ENCODE measurements at places on chromosomes 6 and 20.

DNA sequence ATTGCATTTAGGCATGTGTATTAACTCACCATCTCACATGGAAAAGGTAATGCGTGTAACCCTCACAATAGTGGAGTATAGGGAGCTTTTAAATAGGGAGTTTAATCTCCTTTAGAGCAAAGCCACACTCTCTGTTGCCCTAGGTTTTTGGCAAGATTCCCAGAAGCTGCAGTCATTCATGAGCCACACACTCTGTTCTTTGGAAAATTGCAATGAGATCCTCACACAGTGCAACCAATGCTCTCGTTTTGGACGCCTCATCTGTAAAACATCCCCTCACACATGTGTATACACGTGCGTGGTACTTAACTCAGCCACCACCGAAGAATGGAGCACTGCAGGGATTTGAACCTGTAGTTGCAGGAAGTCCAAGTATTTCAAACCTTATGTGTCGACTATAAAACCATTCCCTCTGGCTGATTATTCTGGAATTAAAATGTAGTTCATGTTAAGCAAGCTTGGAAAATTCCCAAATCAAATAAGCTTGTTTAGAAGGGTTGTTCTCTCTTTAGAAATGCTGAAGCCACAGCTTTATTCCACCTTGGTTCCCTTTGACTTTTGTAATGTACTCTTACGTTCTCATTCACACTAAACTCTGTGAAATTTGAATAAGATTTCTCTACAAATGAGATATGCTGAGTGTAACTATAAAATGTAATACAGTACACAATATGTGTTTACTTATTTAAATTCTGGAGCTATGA is 489.8 kb upstream of the MANEA start:
- H3K36me3 ChIP-seq = no peaks in the 10 kb centered on the region
- no peak for ATAC-seq
- no peaks in the 10 kb centered on the region for H3K4me1 ChIP-seq
- H3K27ac ChIP-seq = no peak overlapping the region
- no peaks in the 10 kb centered on the region for H3K27me3 ChIP-seq

- H3K4me1 ChIP-seq = peaks cover 18% of the 10 kb centered on the region
- H3K4me3 ChIP-seq = no peak overlapping the region
- ATAC-seq = peak; percentile 86
- peaks cover 99% of the 10 kb centered on the region for H3K36me3 ChIP-seq
Observed at GRCh38 chr20:44485078-44485829, 9.6 kb downstream of the TTPAL start.

DNA sequence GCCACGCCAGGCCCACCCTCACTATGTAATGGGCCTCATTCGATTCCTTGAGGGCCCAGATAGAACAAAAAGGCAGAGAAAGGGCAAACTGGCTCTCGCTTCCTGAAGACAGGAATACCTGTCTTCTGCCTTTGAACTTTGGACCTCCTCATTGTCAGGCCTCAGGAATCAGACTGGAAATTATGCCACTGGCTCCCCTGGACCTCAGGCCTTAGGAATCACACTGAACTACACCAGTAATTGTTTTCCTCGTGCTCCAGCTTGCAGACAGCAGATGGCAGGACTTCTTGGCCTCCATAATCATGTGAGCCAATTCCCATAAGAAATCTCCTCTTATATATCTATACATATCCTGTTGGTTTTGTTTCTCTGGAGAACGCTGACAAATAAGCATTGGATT is 258.6 kb upstream of the KCNG1 start:
- H3K27me3 ChIP-seq = peaks cover 27% of the 10 kb centered on the region
- H3K4me3 ChIP-seq = no peak overlapping the region
- no peaks in the 10 kb centered on the region for H3K36me3 ChIP-seq

DNA sequence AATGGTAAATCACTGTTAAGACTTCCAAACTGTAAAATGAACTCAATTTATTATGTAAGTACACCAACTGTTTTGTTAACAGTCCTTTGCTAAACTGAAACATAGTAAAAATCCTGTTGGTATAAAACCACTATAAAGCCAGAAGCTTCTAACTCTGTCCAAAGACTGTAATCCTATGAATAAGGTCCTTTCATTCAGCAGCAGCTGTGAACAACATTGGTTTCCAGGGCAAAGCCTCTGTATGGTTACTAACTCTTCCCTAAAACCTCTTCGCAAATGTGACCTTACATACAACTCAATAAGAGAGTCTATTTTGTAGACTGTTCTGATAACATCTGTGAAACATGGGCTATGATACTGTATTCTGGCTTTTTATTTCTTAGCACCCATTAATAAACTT is 40.1 kb downstream of the NUP153 start:
- peaks cover 20% of the 10 kb centered on the region for H3K4me1 ChIP-seq
- ATAC-seq = no peak
- no peak overlapping the region for H3K27ac ChIP-seq
- H3K36me3 ChIP-seq = peaks cover 100% of the 10 kb centered on the region
- H3K4me3 ChIP-seq = no peak overlapping the region

DNA sequence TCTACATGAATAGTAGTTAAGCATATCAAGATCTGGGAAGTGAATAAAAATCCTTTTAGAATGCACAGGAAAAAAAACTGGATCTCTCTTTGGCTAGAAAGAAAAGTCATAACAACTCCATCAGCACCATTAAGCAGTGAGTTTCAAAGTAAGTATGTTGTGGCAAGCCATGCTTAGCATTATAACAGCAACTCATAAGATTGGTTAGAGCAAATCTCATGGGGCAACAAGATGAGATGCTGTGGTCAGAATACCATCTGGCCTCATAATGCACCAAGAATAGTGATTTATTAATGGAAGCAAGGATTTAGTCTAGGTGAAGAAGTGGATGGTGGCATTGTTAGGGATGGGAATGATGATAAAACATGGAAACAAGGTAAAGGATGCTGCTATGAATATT is 159.4 kb downstream of the PHF3 start:
- peaks cover 14% of the 10 kb centered on the region for H3K27me3 ChIP-seq
- no peaks in the 10 kb centered on the region for H3K36me3 ChIP-seq
- no peaks in the 10 kb centered on the region for H3K4me1 ChIP-seq
- ATAC-seq = no peak
- H3K27ac ChIP-seq = no peak overlapping the region
- H3K4me3 ChIP-seq = no peak overlapping the region

GRCh38 chr20:3766422-3767109 is 987 bp downstream of the ADISSP start:
- peak overlapping the region; percentile 83 for H3K27ac ChIP-seq
- H3K4me3 ChIP-seq = peak overlapping the region; percentile 89
- H3K27me3 ChIP-seq = no peaks in the 10 kb centered on the region
- H3K36me3 ChIP-seq = peaks cover 5% of the 10 kb centered on the region
- H3K4me1 ChIP-seq = peaks cover 12% of the 10 kb centered on the region

- H3K4me1 ChIP-seq = peaks cover 4% of the 10 kb centered on the region
- peaks cover 5% of the 10 kb centered on the region for H3K36me3 ChIP-seq
- peak overlapping the region; percentile 38 for H3K4me3 ChIP-seq
- H3K27me3 ChIP-seq = peaks cover 74% of the 10 kb centered on the region
- no peak for ATAC-seq
- H3K27ac ChIP-seq = no peak overlapping the region
Observed at GRCh38 chr6:108157234-108157980, 8.4 kb upstream of the NR2E1 start.

- H3K27me3 ChIP-seq = peaks cover 9% of the 10 kb centered on the region
- no peak overlapping the region for H3K4me3 ChIP-seq
- ATAC-seq = no peak
- H3K27ac ChIP-seq = no peak overlapping the region
Observed at GRCh38 chr20:57243480-57244220, 22.8 kb downstream of the BMP7 start.

- H3K4me1 ChIP-seq = no peaks in the 10 kb centered on the region
- H3K27me3 ChIP-seq = peaks cover 4% of the 10 kb centered on the region
- no peak for ATAC-seq
- no peak overlapping the region for H3K4me3 ChIP-seq
Observed at GRCh38 chr20:39607141-39607540, 645.0 kb downstream of the DHX35 start.

GRCh38 chr6:137799950-137800568 is 67.0 kb upstream of the TNFAIP3 start:
- peaks cover 53% of the 10 kb centered on the region for H3K4me1 ChIP-seq
- no peaks in the 10 kb centered on the region for H3K27me3 ChIP-seq
- no peaks in the 10 kb centered on the region for H3K36me3 ChIP-seq
- H3K27ac ChIP-seq = peak overlapping the region; percentile 89
- peak; percentile 80 for ATAC-seq

GRCh38 chr6:37516076-37516919 is 16.6 kb upstream of the CCDC167 start:
- H3K27me3 ChIP-seq = no peaks in the 10 kb centered on the region
- H3K27ac ChIP-seq = peak overlapping the region; percentile 79
- peak overlapping the region; percentile 70 for H3K4me3 ChIP-seq
- no peaks in the 10 kb centered on the region for H3K36me3 ChIP-seq

- peaks cover 70% of the 10 kb centered on the region for H3K4me1 ChIP-seq
- peaks cover 50% of the 10 kb centered on the region for H3K36me3 ChIP-seq
- ATAC-seq = no peak
- no peaks in the 10 kb centered on the region for H3K27me3 ChIP-seq
- peak overlapping the region; percentile 93 for H3K27ac ChIP-seq
Observed at GRCh38 chr20:50545126-50545525, 34.9 kb downstream of the PTPN1 start.

DNA sequence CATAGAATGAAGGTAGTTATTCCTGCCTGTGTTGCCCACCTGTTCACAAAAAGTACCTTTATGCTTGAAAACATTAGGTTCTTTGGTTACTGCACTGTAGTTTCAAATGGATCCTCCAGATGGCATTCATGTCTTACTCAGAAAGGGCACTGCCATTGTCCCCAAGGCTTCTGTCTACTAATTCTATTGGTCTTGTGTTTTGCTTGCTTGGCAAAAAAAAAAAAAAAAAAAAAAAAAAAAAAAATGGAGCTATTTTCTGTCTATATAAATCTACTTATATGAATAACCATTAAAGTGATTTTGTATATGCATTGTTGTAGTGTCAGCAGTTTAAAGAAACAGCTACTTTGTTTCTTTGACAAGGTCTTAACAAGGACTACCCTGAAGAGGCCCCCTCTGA is 12.7 kb upstream of the EFHC1 start:
- H3K36me3 ChIP-seq = peaks cover 28% of the 10 kb centered on the region

- H3K4me1 ChIP-seq = peaks cover 9% of the 10 kb centered on the region
- ATAC-seq = no peak
- peaks cover 45% of the 10 kb centered on the region for H3K27me3 ChIP-seq
Observed at GRCh38 chr6:11042750-11043377, 1.2 kb downstream of the ELOVL2 start.

GRCh38 chr6:168612586-168612985 is 171.6 kb downstream of the SMOC2 start:
- H3K27me3 ChIP-seq = no peaks in the 10 kb centered on the region
- H3K4me3 ChIP-seq = no peak overlapping the region
- no peak for ATAC-seq
- no peaks in the 10 kb centered on the region for H3K4me1 ChIP-seq

GRCh38 chr6:45619994-45620471 is 242.3 kb upstream of the SUPT3H start:
- ATAC-seq = peak; percentile 90
- no peaks in the 10 kb centered on the region for H3K27me3 ChIP-seq
- H3K4me3 ChIP-seq = peak overlapping the region; percentile 24
- H3K36me3 ChIP-seq = no peaks in the 10 kb centered on the region
- H3K4me1 ChIP-seq = peaks cover 21% of the 10 kb centered on the region

DNA sequence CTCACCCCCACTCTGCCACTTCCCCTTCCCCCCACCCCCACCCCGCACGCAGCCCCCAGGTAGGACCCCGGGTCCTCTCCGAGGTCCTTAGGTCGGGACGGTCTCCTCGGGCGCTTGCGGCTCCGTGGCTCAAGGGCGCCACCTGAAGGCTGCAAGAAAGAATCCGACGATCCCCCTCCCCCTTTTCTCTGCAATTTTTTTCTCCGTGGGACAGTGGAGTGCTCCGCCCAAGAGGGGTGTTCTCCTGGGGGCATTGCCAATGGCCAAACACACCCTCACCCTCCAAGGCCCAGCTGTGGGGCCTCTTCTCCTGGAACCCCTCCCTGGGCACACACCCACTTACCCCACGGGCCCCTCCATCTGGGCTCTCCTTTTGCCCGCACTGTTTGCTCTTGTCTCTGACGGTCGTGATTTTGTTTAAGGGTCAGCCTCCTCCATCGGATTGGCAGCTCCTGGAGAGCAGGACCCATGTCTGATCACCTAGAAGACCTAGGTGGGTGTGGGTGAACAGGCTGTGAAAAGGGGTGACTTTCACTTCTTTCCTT is 1.1 kb upstream of the TMEM74B start:
- H3K4me3 ChIP-seq = peak overlapping the region; percentile 60
- H3K27me3 ChIP-seq = peaks cover 18% of the 10 kb centered on the region
- no peak overlapping the region for H3K27ac ChIP-seq
- peak; percentile 69 for ATAC-seq

GRCh38 chr6:167565884-167566599 is 241.2 kb downstream of the TTLL2 start:
- no peak overlapping the region for H3K4me3 ChIP-seq
- H3K36me3 ChIP-seq = no peaks in the 10 kb centered on the region
- peaks cover 6% of the 10 kb centered on the region for H3K27me3 ChIP-seq
- ATAC-seq = no peak
- H3K27ac ChIP-seq = no peak overlapping the region

DNA sequence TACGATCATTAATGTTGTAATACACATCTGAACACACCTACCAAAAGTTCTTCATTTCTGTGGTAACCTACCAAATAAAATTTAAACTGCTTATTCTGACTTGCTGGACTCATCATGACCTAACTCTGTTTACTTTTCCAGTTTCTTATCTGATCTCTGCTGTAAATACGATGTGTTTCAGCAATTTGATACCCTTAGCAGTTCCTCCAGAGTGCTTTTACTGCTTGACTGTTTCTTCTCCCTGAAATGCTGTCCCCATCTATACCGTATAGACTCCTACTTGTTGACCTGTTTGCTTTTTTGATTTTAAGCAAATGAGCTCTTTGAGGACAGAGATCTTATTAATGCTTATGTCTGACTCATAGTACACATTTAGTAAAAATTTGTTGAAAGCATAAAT is 119.5 kb downstream of the SCAF8 start:
- H3K27ac ChIP-seq = no peak overlapping the region
- H3K4me1 ChIP-seq = peaks cover 6% of the 10 kb centered on the region
- no peak overlapping the region for H3K4me3 ChIP-seq
- peaks cover 34% of the 10 kb centered on the region for H3K36me3 ChIP-seq
- ATAC-seq = no peak
- H3K27me3 ChIP-seq = no peaks in the 10 kb centered on the region

DNA sequence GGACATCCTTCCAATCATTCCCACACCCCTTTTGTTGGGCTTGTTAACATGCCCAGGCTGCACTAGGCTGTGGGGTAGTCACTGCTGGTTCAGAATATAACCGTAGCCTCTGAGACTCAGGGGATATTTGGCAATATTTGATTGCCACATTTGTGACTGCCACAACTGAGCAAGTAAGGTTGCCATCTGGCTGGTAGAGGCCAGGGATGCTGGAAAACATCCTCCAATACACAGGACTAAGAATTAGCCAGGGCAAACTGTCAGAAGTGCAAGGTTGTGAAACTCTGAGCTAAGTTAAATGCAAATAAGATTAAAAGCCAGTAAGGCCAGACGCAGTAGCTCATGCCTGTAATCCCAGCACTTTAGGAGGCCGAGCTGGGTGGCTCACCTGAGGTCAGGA is 112.0 kb downstream of the ZMYND8 start:
- peaks cover 4% of the 10 kb centered on the region for H3K4me1 ChIP-seq
- H3K27ac ChIP-seq = peak overlapping the region; percentile 22
- H3K27me3 ChIP-seq = no peaks in the 10 kb centered on the region

Data from activated T-helper 17 cell treated with anti-CD3 and anti-CD28 coated beads, Interleukin-2, amount 50 U/mL, for 72 hours (primary cell).